ENCODE measurements at places on chromosomes 11 and 22.
A peak's percentile ranks its signal among the peaks of the same experiment; 100 is the strongest.

DNA sequence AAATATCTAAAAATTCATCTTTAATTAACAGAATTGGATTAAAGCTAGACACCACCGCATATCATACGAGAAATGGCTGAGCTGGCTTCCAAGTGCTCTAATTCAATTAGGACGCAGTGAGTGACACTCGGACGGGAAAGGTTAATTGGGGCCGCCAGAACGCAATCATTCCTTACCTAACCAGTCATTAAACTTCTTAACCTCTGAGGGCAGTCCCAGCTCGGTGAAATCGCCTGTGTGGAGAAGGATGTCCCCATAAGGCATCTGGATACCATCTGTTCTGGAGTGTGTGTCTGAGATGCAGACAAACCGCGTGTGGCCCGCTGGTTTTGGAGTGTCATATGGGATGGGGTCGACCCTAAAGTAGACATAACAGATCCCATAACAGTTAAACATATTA, 50.3 kb downstream of the MPPED2 start:
- DNase-seq, result no peak

GRCh38 chr11:35035894-35036408, 103.0 kb upstream of the CD44 start:
- no peak for DNase-seq

DNA sequence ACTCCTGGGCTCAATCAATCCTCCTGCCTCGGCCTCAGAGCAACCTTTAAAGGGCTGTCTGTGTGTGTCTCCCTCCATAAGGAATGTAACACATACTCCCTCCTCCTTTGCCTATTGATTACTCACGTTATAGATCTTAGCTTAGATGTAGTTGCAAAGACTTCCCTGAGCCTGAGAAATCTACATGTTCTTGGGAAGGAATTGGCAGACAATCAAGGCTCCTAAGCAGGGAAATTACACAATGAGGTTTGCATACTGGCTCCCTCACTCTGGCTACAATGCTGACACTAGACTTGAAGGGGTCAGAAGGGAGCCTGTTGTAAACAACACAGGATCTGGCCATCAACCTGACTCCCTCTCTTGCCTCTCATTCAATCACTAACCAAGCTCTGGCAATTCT, 5.2 kb upstream of the OLFML1 start:
- DNase-seq, result no peak

- DNase-seq, result peak; percentile 5
Observed at GRCh38 chr11:86514453-86514852, 139.8 kb downstream of the CCDC81 start.

DNA sequence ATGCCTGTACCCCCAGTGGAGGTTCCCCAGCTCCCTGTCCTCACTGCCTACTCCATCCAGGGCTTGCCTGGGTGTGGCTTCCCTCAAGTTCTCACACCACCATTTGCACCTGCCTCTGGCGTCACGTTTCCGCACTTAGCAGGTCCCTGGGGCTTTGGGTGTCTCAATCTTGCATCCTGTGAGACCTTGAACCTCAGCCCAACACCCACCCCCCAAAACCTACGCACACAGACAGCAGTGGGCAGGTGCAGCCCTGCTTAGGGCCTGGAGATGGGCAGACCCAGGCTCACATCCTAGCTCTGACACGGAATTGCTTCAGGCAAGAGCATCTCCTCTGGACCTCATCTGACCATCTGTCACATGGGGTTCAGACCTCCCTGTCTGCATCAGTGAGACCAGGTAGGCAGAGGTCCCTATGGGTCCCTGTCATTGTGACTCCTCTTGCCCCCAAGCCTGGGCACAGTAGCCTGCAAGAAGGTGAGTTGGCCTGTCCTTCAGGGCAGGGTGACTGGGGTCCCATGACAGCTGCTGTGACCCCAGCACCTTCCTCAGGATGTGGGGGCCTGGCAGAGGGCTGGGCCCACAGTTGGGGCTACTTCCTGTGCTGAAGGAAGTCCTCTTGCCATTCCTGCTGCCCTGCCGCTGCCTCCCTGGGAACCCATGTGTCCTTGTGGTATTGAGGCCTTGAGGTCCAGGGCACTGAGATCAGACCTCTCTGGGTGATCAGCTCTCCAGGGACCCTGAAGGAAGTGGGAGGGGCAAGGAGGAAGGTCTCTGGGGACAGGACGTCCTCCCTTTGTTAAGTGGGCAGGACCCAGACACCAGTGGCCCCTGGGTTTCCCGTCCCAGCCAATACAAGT, 2.0 kb downstream of the SIPA1 start:
- DNase-seq, result peak; percentile 77

- DNase-seq, result no peak
Observed at GRCh38 chr22:39277142-39277607, 32.4 kb upstream of the PDGFB start.

GRCh38 chr11:74024261-74025029, 15.6 kb upstream of the UCP3 start:
- DNase-seq, result no peak

- peak; percentile 97 for DNase-seq
Observed at GRCh38 chr11:60910281-60910687, 3.7 kb upstream of the TMEM109 start.

DNA sequence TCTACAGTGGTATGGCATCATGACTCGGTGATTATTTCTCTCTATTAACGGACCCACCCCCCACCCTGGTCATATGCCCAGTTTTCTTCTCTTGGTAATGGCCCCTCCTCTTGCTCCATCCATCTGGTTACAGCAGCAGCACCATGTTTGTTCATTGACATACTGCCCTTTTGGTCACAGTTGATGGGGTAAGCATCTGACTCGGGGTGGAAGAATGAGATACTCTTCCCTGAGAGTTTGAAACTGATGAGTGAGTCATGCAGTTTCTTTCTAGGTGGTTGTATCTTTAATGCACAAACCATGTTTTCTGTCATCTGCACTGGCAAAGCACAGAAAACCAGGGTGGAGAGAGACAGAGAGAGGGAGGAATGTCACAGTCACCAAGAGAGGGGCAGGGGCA, 126.0 kb downstream of the SYN3 start:
- no peak for DNase-seq

DNA sequence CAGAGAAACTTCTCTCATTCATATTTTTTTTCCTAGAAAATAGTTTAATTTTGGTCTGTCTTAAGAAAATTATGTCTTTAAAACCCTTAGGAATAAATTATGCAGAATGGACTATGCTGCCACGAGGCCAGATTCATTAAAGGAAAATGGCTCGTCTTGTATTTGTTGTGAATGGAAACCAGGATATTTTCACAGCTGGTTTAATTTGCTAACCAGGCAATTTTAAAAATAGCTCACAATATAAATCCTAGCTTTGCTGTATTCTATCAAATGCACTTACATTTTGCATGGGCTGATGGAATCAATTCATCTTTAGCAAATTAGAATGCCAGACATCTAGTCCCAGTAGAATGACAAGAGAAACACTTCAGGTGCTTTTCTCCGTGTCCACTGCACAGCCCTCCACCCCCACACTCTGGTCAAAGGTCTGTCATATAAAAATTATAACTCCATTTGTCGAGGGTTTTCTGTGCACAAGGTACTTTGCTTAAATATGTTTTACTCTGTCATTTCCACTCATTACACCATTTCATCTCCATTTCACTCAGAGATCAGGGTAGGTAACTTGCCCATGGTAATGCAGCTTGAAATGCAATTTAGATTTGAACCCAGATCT, 20.3 kb upstream of the TNRC6B start:
- no peak for DNase-seq

DNA sequence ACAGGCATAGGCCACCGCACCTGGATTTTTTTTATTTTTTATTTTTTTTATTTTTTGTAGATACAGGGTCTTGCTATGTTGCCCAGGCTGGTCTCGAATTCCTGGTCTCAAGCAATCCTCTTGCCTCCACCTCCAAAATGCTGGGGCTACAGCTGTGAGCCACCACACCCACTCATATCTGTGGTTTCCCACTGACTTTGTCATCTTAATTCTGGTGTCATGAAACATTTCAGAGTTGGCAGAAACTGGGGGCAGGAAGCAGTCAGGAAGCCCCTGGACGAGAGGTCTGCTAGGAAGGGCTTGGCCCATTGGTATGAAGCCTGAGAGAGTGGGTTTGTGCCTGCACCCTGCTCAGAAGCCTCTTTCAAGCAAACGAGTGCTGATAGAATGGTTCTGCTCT, 49.1 kb downstream of the COMMD9 start:
- DNase-seq, result no peak

GRCh38 chr11:94924612-94925011, 48.7 kb downstream of the CWC15 start:
- no peak for DNase-seq

- DNase-seq, result no peak
Observed at GRCh38 chr11:36818410-36818809, 220.4 kb upstream of the RAG2 start.

- DNase-seq, result no peak
Observed at GRCh38 chr11:13064593-13064992, 55.5 kb downstream of the RASSF10 start.

DNA sequence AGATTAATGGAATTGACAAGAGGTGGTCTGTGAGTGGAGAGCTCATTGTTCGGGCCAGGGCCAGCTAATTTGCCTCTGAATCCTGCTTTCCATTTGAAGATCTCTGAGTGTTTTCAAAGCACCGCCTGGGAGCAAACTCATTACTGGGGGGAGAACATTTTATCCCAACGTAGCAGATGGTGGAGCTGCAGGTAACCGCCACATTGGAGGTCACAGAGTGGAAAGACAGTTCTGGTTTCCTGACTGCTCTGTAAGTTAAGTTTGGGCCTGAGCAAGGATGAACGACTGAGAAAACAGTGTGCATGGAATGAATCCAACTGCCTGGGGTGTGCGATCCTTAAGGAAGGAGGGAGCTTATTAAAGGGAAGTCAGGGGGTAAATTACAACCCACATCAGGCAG, 30.5 kb downstream of the LMO2 start:
- DNase-seq, result no peak

DNA sequence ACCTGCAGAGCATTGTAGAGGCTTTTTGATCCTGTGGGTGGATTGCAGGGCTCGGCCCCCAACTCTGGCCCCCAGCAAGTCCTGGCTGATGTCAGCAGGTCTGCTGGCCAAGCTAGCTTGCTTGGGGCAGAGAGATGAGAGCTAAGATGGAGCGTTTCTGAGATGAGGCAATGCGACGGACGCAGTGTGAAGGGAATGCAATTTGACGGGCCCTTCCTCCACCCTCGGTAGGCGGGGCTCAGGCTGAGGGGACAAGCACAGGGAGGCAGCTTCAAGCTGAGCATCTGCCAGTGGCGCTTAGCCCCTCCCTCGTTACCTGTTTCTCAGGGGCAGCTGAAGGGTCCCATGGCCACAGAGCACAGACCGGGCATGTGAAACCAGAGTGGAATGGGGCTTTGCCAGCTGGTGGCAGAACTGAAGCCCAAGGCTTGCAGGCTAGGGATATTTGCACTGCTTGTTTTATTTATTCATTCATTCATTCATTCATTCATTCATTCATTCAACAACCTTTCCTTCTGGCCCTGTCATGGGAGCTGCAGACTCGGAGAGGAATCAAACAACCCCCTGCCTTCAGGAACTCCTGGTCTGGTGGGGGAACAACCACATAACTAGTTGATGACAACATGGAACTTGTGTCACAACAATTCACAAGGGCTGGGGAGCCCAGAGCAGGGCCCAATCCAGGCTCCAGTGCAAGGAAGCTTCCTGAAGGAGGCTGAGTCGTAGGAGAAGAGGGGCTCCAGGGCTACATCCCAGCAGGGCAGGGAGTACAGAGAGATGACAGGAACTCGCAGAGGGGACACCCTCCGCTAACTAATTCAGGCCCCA, 66.8 kb downstream of the THAP12 start:
- DNase-seq, result no peak

GRCh38 chr11:119993722-119994121, 144.2 kb downstream of the TRIM29 start:
- DNase-seq, result no peak

GRCh38 chr11:46363455-46364005, 16.3 kb downstream of the DGKZ start:
- no peak for DNase-seq

DNA sequence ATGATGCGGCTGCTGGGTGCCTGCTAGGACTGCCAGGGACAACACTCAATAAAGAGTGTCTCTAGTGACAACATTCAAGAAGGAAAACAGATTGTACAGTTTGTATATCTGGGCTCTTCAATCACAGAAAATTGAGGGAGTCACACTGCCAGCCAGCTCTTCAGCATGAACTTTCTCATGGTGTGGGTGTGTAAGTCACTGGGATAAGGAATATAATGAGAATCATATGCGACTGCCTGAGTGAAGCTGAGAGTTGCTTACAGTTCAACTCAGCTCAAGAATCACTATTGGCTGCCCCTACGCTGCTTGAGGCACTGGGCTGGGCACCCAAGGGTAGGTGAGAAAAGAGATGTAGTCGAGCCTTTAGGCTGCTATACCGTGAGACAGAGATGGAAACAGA, 328.1 kb upstream of the PITPNB start:
- no peak for DNase-seq

GRCh38 chr22:32665676-32666075, 135.8 kb upstream of the TIMP3 start:
- no peak for DNase-seq

Measured in GM12864 (cell line).